Kidney (tissue), 22 donors: ENCODE measurements at places on chromosomes 1 and 21.

DNA sequence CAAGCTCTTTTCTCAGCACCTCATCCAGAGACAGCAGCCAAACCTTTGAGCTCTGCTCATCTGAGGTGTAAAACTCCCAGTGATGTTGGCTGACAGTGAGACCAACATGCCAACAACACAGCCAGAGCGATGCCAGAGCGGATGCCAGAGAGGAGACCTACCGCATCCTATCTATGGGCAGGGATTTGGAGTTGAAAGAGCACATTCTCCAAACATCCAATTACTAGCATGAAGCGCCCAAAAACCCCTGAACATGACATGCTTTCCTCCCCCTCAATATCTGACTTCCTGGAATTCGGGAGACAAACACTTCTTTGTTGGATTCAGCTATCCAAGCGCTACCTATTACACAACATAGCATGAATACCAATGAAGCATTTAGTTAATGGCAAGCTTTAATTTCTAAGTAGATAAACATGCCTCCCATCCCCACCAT is 23.1 kb upstream of the PAXBP1 start:
- no peak for DNase-seq

DNA sequence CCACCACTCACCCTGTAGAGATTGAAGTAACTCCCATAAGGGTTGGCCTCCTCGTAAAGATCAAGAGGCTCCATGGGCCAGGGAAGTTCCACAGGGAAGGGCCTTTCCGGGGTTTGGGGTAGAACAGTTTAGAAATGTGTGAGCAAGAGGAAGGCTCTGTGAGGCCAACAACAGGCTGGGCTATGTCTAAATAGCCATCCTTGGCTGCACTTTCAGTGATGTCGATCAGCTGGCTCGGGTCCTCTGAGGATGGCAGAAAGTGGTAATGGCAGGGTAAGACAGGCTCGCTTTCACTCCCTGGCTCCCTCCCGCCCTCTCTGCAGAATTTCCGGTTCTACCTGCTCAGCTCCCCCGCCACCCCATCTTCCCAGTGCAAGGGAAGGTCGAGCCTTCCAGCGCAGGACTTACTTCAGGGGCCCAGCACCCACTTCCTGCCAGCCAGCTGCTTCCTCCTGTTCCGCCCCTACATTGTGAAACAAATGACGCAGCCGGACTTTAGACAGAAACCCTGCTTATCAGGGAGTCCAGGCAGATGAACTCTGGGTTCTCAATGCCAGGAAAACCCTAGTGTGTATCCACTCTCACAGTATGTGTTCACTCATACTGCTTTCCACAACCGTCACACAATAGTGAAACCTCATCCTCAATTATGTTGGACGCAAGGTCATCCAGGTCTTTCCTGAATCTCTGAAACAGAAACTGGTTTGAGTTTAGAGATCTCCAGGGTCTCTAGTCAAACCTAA is 7.3 kb downstream of the F11R start:
- DNase-seq: peak; percentile 76

DNA sequence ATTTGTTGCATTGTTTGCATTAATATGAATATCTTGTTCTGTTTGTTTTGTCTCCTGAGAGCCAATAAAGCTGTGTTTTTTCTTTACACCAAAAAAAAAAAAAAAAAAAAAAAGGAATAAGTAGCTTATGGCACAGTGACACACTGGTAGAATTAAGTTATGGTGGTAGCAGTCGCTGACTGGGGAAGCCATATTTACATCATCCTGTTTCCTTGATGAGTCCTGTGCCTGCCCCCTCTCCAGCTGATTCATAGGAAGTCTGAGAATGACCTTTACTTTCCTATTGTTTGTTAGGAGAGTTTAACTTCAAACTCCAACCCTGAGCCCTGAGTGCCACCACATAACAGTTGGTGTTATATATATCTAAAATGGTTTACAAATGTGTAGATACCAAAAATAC is 62.2 kb downstream of the OBSCN start:
- peak; percentile 37 for DNase-seq

DNA sequence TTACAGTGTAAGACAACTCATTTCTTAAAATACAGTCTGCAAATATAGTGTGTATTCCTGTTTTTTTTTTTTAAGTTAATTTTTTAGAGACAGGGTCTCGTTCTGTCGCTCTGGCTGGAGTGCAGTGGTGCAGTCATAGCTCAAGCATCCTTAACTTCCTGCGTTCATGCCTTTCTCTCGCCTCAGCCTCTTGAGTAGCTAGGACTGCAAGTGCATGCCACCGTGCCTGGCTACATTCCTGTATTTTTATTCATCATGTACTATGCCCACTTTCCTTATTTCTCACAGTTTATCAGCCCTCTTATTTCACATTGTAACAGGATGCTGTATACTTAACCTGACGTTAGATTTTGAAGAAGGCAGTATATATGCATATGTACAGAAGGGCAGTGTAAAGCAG is 26.7 kb downstream of the MIER1 start:
- DNase-seq: no peak

- no peak for DNase-seq
These were observed 5.3 kb upstream of the CDCP2 start for GRCh38 chr1:54158071-54158470.

- DNase-seq: no peak
These were observed 39.9 kb upstream of the PDC start for GRCh38 chr1:186500804-186501203.

- no peak for DNase-seq
These were observed 625.8 kb upstream of the ADGRL2 start for GRCh38 chr1:81174811-81175476.

GRCh38 chr21:34544032-34544496 is 32.1 kb upstream of the KCNE1 start:
- DNase-seq: peak; percentile 74

DNA sequence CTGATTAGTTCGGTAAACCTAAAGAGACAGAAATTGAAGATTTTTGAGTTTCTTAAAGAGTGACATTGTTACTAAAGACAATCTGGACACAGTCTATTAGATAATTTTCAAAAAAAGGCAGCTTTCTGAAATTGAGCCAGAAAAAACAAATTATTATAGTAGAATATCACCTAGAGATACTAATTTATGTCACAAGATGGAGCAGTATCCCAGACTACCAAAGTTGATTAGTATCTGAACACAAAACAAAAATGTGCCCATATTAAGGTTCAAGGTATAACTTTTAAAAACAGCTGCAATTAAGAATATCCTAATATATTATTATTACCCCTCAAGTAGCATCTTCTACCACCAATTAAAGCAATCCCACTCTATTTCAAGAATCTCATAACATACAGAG is 40.5 kb upstream of the SYT2 start:
- DNase-seq: no peak

GRCh38 chr1:110475362-110476027 is 24.5 kb downstream of the PROK1 start:
- DNase-seq: no peak

DNA sequence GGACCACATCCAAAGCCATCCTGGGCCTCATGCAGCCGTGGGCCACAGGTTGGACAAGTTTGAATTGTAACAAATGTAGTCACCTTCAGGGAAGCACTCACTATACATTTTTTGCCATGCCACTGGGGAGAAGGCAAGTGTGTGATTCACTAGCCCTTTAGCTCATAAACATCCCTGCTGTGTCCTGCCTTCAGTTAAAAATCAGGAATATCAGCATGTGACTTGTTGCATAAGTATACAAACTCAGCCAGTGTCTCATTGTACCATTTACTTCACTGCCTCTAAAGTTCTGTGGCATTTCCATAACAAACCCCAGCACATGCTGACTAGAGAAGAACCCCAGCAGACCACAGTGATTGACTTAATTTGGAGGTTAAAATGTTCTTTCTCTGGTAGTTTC is 142.0 kb upstream of the C1orf105 start:
- no peak for DNase-seq

- DNase-seq: no peak
These were observed 121.7 kb upstream of the PRDX6 start for GRCh38 chr1:173355281-173356031.

DNA sequence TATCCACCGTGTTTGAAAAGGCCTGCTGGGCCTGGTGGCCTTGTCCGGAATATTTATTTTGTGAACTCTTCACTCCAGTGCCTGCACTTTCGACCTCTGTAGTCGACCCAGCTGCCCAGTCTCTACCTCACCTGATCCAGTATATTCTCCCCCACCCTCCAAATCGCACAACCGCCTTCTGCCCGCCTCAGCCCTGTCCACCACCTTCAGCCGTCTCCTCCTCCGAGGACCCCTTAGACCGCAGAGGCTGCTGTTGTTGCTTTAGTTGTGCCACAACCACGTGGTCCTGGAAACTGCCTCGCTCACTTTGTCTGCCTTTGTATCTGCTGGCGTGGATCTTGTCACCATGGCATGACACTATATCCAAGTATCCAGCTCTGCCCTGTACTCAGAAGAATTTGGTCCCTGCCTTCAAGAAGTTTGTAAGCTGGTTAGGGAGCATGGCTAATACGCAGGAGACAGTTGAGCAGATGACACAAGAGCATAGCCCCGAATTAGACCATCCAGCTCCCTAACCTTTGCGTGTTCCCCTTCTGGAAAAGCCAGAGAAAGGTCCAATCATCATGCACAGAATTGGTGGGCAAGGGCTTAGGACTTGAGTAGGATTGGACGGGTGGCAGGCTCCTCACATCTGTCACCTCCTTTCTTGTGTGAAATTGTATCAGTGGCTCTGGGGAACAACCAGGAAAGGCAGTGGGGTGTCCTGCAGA is 1.5 kb downstream of the PHGDH start:
- DNase-seq: peak; percentile 74

DNA sequence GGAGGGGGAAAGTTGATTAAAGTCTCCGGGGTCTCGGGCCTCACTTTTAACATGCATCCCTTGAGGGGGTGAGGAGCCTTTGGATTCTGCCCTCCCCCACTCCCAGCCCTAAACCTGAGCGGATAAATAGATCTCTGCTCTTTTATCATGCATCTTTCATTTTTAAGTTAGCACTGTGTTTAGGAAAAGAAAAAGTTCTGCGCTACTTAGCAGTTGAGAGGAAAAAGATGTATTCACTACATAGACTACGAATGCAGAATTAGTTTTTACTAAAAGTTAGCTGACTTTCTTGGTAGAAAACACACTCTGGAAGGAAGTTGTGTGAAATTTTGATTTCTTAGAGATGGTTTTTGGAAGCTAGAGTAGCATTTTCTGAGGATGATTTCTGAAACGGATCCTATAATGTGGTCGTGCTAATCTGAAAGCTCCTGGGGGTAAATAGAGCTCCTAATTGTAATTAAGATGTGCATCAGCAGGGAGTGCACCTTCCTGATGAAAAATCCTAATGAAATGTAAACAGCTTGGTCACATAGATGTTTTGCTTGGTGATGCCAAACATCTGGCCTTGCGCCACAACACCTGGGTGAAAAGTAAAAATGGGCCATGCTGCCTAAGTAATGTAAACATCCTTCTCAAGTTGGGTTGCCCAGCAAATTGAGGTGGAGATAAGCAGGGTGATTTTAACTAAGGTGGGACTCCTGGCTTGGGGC is 1.8 kb downstream of the ROR1 start:
- no peak for DNase-seq

GRCh38 chr1:222084996-222085395 is 343.1 kb upstream of the DUSP10 start:
- DNase-seq: no peak
